ENCODE measurements at places on chromosomes 11 and 22. TPM values are rescaled to one million over a fixed set of nuclear protein-coding genes. Genes with fewer than 3 reads are reported as not detected.

DNA sequence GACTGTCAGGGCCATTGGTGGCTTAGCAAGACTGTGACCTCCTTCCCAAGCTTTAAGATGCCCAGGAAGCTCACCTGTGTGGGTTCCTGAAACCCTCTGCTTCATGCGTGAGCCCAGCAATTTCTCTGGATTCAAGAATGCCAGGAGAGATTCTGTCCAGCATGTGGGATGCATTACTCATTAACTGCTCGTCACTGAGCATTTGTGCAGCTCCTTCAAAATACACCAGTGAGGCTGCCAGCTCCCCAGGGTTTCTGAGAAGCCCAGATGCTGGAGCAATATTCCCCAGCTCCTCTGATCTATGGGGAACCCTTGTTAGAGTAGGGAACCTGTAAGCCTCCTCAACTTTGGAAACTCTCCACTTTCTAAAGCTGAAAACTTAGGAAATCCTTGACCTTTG lies 126.5 kb downstream of the CHST1 start:
- no peaks in the 10 kb centered on the region for H3K36me3 ChIP-seq
- no peak for DNase-seq
- no peak overlapping the region for H3K4me3 ChIP-seq
- no peak overlapping the region for H3K27ac ChIP-seq

GRCh38 chr11:57900320-57900719 lies 123.4 kb upstream of the OR9Q1 start:
- H3K36me3 ChIP-seq: no peaks in the 10 kb centered on the region
- H3K4me3 ChIP-seq: no peak overlapping the region
- H3K4me1 ChIP-seq: peaks cover 9% of the 10 kb centered on the region
- DNase-seq: no peak
- H3K27ac ChIP-seq: no peak overlapping the region

DNA sequence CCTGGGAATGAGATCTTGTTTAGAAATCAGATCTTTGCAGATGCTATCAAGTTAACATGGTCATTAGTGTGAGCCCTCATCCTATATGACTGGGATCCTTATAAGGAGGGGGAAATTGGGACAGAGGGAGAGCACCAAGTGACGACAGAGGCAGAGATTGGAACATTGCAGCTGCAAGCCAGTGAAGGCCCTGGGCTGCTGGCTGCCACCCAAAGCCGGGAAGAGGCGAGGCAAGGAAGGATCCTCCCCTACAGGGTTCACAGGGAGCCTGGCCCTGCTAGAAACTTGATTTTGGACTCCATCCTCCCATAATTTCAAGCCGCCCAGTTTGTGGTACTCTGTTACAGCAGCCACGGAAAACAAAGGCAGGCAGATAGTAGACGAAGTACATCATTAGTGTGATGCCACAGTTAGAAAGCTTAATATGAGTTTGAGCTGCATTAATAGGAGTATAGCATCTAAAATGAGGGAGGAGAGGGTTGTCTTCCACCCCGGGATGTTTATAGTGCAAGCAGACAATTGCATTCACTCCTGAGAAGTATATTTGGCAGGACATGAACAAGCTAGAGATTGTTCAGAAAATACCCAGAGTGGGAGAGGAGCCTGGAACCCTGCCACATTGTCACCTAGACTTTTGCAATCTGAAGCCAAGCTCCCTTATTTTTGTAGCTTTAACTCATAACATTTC lies 56.8 kb upstream of the CLMP start:
- peaks cover 4% of the 10 kb centered on the region for H3K4me1 ChIP-seq
- peaks cover 35% of the 10 kb centered on the region for H3K27me3 ChIP-seq
- no peaks in the 10 kb centered on the region for H3K36me3 ChIP-seq
- no peak overlapping the region for H3K27ac ChIP-seq
- no peak for DNase-seq

- no peak overlapping the region for H3K4me3 ChIP-seq
- peaks cover 13% of the 10 kb centered on the region for H3K36me3 ChIP-seq
- no peak for DNase-seq
- no peak overlapping the region for H3K27ac ChIP-seq
Observed at GRCh38 chr11:73852049-73852448, 24.6 kb downstream of the COA4 start.

TUBA8 gene
- 3.7 TPM for total RNA-seq

AASDHPPT gene
- 29.8 TPM for total RNA-seq

Measured in activated naive CD8-positive, alpha-beta T cell treated with anti-CD3 and anti-CD28 coated beads, Interleukin-2, amount 10 ng/mL, durations not matched to agents 7 days and 5 days (primary cell).